ENCODE measurements at places on chromosomes 5 and 9. TPM values are rescaled to one million over a fixed set of nuclear protein-coding genes. Genes with fewer than 3 reads are reported as not detected.
A peak's percentile ranks its signal among the peaks of the same experiment; 100 is the strongest.

GRCh38 chr9:70772601-70773000 lies 348.8 kb downstream of the TRPM3 start:
- DNase-seq, result no peak

DNA sequence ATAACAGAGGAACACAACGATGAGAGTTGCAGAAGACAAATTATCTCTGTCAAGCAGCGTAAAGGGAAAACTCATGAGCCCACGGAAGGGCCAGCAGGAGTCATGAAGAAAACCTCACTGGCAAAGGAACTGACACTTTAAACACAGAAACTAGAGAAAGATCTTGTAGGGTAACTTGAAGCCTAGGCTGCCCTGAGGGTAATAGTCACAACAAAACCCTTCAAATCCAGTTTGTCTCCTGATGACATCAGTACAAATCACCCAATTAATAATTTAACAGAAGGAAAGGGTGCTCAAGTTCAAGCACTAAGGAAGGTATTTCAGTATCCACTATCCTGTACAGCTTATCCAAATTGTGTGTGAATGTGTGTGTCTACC lies 549.1 kb downstream of the MTRR start:
- DNase-seq, result no peak

- no peak for DNase-seq
Measured at GRCh38 chr5:82590112-82590511, 312.0 kb upstream of the RPS23 start.

DNA sequence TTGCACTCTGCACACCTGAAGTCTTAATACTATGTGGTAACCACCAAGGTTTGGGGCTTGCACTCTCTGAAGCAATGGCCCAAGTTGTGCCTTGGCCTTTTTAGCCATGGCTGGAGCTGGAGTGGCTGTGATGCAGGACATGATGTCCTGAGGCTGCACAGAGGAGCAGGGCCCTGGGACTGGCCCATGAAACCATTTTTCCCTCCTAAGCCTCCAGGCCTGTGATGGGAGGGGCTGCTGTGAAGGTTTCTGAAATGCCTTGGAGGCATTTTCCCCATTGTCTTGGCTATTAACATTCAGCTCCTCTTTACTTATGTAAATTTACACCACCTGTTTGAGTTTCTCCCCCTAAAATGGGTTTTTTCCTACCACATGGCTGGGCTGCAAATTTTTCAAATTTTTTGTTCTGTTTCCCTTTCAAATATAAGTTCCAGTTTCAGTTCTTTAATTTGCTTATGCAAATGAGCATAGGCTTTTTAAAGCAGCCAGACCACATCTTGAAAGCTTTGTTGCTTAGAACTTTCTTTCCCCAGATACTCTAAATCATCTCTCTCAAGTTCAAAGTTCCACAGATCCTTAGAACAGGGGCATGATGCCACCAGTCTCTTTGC lies 237.4 kb upstream of the DMAC1 start:
- DNase-seq, result no peak

The SPINK7 gene
- total RNA-seq, result not detected

DNA sequence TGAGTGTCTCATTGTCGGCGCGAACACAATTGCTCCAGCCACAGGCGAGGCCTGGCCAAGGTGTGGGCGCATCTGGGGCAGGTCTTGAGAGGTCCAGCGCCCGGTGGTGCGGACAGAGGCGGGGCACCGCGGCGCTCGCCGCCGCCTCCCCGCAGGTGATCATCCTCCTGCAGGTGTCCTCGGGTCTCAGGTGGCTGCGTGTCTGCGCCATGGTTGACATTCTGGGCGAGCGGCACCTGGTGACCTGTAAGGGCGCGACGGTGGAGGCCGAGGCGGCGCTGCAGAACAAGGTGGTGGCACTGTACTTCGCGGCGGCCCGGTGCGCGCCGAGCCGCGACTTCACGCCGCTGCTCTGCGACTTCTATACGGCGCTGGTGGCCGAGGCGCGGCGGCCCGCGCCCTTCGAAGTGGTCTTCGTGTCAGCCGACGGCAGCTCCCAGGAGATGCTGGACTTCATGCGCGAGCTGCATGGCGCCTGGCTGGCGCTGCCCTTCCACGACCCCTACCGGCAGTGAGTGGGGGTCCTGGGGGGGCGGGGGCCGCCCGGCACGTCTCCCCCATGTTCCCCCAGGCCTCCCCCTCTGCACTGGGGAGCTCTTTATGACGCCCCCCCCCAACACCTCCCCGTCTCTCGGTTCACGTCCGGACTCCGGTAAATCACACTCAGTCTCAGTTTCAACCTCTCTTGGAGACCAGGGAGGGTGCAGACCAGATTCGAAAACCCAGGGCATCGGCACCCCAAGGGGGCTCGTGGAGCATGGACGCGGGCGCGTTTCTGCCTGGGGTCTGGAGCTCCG lies 446 bp downstream of the NXNL2 start:
- no peak for DNase-seq

The ANKRD55 gene
- total RNA-seq, result 3.6 TPM

- peak; percentile 28 for DNase-seq
Measured at GRCh38 chr5:61330845-61331406, 1.1 kb upstream of the ZSWIM6 start.

The SHOC1 gene
- not detected for total RNA-seq

GRCh38 chr5:17379100-17379951 lies 118.7 kb upstream of the TAF11L2 start:
- no peak for DNase-seq

DNA sequence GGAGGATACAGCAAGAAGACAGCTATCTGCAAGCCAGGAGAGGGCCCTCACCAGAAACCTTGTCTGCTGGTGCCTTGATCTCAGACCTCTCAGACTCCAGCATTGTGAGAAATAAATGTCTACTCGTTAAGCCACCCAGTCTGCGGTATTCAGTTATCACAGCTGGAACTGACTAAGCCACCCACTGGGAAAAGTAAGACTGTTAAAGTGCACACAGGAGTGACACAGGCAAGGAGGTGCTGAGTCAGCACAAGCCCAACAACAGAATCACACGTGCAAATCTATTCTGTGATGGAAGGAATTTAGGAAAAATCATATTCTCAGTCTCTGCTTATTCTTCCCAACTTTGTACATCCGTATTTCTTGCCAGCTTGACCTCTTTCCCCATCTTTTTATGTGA lies 200.0 kb downstream of the NR2F1-AS1 start:
- DNase-seq, result no peak

DNA sequence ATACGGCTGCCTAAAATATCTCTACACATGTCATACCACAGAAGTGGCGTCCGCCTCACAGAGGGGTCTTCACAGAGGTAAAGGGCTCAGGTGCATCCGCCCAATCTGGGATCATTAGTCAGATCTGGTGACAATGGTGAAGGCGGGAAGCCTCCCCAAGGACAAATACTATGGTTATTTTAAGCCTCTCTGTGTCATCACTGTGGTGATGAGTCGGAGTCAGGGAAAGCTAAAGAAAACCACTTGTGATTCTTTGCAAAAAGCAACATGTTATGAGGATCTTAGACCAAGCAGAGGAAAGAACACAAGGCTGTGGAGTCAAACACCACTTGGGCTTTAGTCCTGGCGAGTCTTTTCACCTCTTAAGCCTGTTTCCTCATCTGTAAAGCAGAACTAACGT lies 190.4 kb downstream of the DRD1 start:
- DNase-seq, result no peak

GRCh38 chr5:34583167-34583566 lies 73.0 kb upstream of the RAI14 start:
- no peak for DNase-seq

Measured in K562 (cell line).